Endothelial cell of coronary artery (primary cell): ENCODE measurements at places on chromosomes 5 and 9. TPM values are rescaled to one million over a fixed set of nuclear protein-coding genes. Genes with fewer than 3 reads are reported as not detected.

FOXD4L3 gene
- 0.09 TPM in 1 of 2 replicates, not detected in the other for total RNA-seq

C9 gene
- total RNA-seq: 0.27 TPM in 1 of 2 replicates, not detected in the other

CCNO gene
- 0.09 and 0.45 TPM in 2 replicates for total RNA-seq

TSSK1B gene
- total RNA-seq: 0.09 TPM in 1 of 2 replicates, not detected in the other

IL3 gene
- total RNA-seq: not detected in 2 replicates

GABRG2 gene
- total RNA-seq: not detected in 2 replicates

CNTNAP3B gene
- 64.3 and 128 TPM in 2 replicates for total RNA-seq

PCDHGA11 gene
- 7.2 and 10.1 TPM in 2 replicates for total RNA-seq

ROR2 gene
- total RNA-seq: not detected in 2 replicates
